Urinary bladder (tissue), 4 donors: ENCODE measurements at places on chromosomes 7 and 10. TPM values are rescaled to one million over a fixed set of nuclear protein-coding genes. Genes with fewer than 3 reads are reported as not detected.

Gene SLC39A12
- total RNA-seq: not detected

- peak; percentile 26 for DNase-seq
Measured at GRCh38 chr10:24951201-24952142, 934 bp downstream of the PRTFDC1 start.

Gene IL15RA
- total RNA-seq: 3.5 TPM

DNA sequence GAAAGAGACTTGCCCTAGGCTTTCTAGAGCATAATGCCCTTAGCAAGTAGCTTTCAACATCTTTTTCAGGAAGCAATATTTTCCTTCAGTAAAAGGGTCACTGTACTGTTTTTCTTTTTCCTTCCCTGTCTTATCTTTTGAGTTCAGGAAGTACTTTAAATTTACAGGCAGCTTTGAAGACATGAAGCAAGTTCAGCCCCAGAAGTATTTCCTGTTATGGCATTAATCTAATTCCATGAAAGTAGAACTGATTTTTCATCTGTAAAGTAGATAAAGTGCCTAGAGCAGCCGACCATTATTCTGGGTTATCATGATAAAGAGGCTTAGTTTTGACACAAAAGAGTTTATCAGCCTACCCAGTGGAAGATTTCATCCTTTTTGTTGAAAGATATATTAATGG lies 288.2 kb downstream of the ADK start:
- no peak for DNase-seq

DNA sequence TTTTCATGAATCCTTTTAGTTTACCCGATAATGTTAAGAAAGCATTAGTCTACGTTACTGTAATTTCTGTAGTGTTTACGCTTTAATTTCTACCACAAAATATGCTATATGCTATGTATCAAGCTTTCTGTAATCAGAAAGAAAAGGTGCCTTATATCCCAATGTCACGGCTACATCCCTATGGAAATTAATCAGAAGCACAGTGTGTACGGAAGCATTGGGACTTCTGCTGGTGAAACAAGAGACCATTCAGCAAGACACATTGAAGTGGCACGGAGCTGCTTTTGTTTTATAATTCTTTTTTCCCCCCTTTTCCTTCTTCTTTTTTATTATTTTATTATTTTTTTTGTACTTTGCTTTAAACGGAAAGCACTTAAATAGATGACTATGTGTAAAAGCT lies 31.2 kb upstream of the SH2B2 start:
- DNase-seq: no peak

Gene GPER1
- 1.9 TPM for total RNA-seq

GRCh38 chr10:21953585-21954057 lies 49.9 kb downstream of the DNAJC1 start:
- peak; percentile 15 for DNase-seq
